ENCODE measurements at places on chromosomes 5 and 9.

DNA sequence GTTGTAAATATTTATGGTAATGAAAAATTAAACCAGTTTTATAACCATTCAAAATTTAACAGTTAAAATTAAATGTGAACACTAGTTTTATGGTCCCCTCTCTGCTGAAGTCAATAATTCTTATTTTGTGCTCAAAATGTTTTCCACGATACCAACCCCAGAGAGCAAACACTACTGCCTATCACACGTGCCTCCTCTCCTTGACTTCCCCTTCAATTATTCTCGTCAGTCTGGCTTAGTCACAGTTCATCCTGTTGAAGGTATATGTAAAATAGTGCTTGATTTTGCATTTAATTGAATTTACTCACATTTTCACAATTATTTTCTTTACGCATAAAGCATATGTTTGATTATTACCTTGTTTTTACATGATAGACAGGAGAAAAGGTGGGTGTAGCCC, 148.8 kb downstream of the CCDC192 start:
- no peak for DNase-seq

DNA sequence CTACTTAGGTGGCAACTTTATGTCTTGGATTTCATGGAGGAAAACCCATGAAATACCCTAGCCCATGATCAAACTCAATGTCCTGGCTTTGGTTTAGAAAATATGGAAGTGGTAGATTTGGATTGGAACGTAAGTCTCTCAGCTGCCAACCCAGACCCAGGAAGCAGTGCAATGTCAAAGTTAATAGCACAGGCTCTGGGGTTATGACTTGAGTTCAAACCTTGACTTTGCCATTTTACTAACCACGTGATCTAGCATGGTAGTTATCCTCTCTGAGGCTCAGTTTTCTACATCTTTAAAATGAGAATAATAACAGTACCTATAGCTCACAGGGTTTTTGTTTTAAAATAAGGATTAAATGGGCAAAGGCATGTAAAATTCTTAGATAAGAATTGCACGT, 13.8 kb downstream of the FYB1 start:
- DNase-seq, result no peak

DNA sequence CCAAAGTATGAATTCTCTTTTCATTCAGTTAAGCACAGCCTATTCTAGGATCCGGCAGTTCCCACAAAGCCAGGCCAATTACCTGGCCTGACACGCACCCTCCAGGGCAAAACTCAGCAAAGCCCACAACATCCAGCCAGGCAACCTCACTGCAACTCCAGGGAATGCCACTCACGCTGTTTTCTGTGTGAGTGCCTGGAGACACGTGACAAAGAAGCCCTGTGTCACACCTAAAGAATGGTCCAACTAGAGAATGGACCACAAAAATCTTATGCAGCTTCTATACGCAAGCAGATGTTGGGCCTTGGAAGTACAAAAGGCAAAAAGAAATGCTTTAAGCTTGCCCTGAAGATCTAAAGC, 20.2 kb downstream of the RETREG1 start:
- no peak for DNase-seq

DNA sequence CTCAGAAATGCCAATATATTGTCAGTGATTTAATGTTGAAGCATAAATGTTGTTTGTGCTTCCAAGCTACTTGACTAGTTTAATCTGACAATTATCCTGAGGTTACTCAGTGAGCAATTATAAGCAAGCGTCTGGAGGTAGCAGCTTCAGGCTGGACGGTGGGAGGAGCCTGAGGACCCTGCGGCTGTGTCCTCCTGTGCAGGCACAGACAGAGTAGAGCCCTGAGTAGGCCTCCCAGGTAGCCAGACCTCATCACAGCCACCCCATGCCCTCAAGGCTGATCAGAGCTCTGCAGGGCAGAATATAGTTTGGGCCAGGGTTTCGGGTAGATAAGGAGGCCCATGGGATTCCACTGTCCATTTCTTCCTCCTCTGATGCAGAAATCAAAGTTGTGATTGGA, 153.6 kb downstream of the DRD1 start:
- DNase-seq, result no peak

DNA sequence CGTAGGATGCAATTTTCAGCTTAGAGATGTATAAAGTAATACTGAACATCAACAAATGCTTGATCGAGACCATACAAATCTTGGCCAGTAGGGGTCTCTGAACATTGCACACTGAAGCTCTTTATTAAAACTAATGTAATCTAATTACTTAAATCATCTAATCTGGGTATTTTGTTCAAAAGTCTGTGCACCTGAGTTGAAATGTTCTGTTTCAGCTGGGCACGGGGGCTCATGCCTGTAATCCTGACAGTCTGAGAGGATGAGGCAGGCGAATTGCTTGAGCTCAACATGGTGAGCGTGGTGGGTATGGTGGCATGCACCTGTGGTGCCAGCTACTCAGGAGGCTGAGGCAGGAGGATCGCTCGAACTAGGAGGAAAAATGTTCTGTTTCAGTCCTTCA, 41.0 kb downstream of the ESM1 start:
- DNase-seq, result peak; percentile 36

GRCh38 chr5:96601715-96602244, 60.4 kb upstream of the CAST start:
- peak; percentile 76 for DNase-seq

DNA sequence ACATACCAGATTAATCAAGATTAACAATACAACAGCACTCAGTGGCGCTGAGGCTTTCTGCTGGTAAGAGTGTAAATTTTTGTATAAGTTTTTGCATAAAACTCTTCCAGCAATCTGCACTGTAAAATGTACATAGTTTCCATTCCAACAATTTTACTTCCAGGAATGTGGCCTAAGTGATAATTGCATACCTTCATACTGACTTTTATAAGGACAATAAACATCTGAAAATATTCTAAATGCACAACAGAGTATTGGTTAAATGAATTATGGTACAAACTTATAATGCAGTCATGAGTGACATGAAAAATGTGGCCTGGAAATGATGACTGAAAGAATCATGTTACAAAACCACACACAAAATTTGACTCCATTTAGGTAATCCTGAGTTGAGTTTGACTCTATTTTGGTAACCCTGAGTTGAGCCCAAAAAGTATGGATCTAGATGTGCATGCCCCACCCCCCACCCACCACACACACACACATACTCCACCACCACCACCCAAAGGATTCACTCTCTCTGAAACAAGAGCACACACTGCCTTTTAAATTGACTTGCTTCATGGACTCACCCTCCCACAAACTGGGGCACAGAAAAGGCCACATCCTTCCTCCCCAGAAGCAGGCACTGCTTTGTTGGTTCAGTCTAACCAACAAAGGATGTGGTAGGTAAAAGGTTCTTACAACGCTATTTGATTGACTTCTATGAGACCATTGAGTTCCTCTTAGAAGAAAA, 137.6 kb downstream of the SUSD1 start:
- no peak for DNase-seq

DNA sequence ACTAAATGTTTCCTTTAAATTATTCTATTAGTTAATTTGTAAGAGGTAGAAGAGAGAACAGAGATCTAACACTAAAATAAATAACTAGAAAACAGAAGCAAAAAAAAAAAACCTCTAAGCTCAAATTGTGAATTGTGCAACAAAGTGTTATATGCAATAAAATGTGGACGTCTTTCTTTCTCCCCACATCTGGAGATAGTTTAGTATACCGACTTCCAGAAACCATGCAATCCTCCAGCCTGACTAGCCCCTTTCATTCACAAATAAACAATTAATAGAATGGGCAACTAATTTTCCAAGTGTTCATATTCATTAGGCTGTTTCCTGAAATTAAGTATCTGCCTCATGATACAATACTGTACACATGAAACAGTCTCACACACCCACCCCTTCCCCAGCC, 258.5 kb downstream of the BNC2 start:
- no peak for DNase-seq
